ENCODE measurements at places on chromosomes 1 and 21.
A peak's percentile ranks its signal among the peaks of the same experiment; 100 is the strongest.

- peak; percentile 46 for DNase-seq
Measured at GRCh38 chr1:176515310-176515709, 52.3 kb downstream of the PAPPA2 start.

GRCh38 chr1:2629627-2630497 is 3.0 kb downstream of the MMEL1 start:
- no peak for DNase-seq

DNA sequence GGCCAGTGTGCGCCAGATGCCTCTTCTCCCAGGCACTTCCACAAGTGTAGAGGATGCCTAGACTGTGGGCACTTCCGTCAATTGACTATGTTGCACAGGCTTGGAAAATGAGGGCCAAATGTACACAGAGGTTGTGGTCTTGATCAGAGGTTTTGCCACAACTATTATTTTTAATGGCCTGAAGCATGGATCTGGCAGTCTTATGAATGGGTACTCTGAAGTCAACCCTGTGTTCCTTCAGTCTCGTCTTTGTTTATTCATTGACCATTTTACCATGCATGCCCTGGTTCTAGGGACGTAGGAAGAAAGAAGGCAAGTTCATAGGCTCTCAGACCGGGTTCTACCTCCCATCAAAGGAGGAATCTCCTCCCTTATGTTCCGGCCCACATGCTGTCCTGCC is 329.1 kb downstream of the HHAT start:
- no peak for DNase-seq

DNA sequence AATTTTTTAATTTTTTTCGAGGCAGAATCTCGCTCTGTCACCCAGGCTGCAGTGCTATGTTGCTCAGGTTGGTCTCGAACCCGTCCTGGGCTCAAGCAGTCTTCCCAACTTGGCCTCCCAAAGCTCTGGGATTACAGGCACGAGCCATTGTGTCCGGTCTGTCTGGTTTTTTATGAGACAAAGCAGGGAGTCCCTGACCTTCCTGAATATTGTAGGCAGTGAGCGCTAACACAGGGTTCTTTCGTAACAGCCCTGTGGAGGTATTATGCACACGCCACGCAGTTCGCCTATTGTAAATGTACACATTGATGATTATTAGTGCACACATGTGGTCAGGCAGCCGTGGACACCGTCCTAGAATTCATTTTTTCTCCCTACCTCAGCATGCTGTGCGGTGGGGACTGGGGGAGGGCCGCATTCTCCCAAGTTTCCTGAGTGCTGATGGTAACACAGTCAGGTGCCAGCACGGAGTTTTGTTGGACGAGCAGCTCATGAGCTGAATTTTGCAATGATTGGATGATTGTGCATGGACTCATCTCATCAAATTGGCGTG is 19.6 kb downstream of the SPSB1 start:
- DNase-seq, result no peak

- DNase-seq, result no peak
Measured at GRCh38 chr1:44700573-44700972, 26.1 kb downstream of the ARMH1 start.

- DNase-seq, result no peak
Measured at GRCh38 chr1:46580140-46580903, 23.7 kb downstream of the MKNK1 start.

- no peak for DNase-seq
Measured at GRCh38 chr1:56380531-56380930, 198.8 kb downstream of the PLPP3 start.

GRCh38 chr1:172907834-172908326 is 142.9 kb downstream of the TNFSF18 start:
- DNase-seq, result no peak

- DNase-seq, result no peak
Measured at GRCh38 chr1:6033986-6034749, 11.5 kb upstream of the KCNAB2 start.

DNA sequence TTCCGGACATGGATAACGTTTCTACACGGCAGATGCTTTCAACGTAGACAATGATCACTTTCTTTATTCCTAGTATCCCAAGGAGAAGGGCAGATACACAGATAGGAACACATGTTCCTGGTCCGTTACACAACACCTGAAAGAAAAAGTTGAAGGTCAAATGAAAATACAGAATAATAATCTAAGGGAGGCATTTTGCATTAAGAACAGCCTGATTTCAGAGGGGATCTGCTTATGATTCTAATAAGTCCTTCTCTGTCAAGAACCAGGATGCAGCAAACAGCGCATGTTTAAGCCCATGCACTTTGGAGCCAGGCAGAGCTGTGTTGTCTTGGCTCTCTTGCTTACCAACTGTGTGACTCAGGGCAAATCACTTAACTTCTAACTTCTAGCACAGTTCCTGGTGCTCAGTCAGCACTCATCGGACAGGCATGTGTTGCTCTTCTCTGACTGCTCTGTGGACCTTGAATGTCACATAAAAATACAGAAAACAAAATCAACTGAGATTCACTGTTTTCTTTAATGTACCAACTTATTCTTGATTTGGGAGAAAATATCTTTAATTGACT is 56.3 kb upstream of the CNN3 start:
- DNase-seq, result peak; percentile 61

DNA sequence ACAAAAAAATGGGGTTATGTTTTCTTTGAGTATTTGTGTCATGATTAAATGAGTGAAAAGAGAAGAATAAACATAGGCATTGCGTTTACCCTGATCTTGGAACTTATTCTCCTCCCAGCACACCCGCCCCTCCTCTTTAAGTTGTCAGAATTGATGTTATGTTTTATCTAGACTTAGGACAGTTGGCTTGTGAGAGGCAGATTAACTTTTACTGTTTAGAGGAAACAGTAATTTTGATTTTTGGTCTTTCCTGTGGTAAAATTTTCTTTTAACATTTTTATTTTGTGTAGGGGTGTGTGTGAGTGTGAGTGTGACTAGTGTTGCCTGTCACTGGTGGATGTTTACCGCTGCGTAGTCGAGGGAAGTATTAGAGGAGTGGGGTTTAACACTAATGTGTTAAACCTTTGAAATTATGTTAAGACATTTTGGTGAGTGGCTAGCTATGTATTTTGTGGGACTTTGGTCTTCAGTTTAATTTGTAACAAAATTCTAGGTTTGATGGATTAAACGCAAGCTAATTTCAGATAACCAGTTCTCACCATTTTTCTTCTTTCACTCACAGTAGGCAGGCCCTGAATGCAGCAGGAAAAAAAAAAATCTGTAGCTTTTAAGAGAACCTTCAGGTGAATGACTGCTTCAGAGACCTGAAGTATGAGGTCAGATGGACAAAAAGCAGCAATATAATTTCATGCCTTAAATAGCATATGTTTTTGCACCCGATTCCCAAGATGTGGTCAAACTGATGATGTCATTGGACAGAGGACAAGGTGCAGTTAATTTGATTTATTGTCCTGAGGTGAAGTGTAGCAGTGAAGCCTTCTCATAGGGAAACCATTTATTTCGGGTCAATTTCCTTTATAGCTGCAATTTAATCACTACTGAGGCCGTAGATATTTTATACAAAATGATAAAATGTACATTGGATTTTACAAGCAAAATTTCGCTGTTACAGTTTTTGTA is 2.7 kb downstream of the POU2F1 start:
- peak; percentile 47 for DNase-seq

- DNase-seq, result peak; percentile 42
Measured at GRCh38 chr1:87084244-87084836, 169.9 kb downstream of the HS2ST1 start.

DNA sequence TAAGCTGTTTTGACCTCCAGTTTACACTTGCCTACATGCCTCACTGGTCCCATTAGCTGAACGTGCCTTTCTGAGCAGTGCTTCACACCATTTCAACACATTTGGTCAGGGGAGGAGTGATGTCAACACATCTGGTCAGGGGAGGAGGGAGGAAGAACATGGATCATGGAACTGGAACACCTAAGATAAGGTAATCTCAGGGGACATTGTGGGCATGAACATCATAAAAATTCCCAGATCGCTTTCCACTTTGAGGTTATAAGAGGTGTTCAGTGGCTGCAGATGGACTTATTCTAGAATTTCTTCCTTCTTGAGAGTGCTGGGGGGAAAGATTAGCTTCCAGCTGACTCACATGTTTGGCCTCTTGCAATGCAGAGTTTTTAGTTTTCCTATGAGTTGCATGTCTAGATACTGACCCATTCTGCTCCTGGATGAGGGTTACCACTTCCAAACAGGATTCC is 2.0 kb downstream of the QSOX1 start:
- DNase-seq, result peak; percentile 47

GRCh38 chr1:174232761-174233160 is 73.4 kb downstream of the RABGAP1L start:
- DNase-seq, result no peak

DNA sequence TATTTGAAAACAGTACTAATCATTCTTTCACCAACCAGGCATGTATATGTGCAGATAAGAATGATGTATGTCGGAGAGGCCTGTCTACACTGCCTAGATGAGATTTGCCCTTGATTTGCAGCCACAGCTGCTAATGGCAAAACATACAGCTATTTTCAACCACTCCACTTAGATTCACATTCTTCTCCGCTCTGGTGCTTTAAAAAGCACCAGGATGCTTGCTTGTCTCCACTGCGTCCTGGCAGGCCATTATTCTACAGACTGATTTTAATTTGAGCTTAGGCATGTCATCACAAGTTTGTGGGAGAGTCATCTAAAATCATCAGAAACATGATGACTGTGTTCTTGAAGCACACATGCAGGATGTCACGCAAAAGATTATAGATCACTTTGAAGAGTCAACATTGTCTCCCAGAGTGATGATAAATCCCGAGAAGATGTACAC is 119.0 kb upstream of the NRIP1 start:
- DNase-seq, result no peak

DNA sequence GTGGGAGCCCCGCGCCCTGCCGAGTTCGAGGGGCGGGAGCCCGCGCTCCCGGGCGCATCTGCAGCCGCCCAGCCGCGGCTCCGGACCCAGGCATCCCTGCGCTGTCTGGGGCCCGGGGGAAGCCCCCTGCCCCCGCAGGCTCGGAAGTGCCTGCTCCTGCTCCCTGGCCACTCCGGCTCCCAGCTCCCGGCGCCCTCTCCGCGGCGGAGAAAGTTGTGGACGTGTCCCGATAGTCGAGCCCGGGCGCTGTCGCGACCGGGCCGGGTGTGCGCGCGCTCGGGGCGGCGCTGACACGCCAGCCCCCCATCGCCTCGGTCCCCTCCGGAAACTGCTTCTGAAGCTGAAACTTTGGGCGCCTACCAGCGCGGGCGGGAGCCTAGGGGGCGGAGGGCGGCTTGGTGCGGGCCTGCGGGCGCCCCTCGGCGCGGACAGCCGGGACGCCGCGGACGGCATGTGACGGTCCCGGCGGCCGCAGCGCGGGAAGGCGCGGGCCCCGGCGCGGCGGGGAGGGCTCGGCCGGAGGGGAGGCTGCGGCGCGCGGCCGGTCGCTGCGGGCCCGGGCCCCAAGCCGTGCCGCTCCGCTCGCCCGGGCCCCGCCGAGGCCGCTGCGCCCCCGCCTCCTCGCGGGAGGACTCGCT is 515 bp downstream of the MAN1C1 start:
- no peak for DNase-seq

DNA sequence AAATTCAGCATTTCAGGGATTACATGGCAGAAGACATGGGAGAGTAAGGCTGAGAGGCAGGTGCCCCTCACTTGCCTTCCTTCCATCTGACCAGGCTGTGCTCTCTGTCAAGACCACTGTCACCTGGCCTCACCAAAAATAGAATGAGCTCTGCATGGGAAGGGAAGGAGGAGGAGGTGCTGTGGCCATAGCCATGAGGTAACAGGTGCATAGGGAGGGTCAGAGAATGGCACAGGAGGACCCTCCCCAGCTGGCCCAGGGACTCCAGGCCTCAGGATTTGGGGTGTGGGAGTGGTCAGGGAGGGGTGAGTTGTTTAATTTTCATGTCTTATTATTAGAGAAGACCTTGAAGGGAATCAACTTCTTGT is 192.3 kb downstream of the FCRL5 start:
- DNase-seq, result no peak

- no peak for DNase-seq
Measured at GRCh38 chr1:43107664-43108063, 64.4 kb downstream of the EBNA1BP2 start.

DNA sequence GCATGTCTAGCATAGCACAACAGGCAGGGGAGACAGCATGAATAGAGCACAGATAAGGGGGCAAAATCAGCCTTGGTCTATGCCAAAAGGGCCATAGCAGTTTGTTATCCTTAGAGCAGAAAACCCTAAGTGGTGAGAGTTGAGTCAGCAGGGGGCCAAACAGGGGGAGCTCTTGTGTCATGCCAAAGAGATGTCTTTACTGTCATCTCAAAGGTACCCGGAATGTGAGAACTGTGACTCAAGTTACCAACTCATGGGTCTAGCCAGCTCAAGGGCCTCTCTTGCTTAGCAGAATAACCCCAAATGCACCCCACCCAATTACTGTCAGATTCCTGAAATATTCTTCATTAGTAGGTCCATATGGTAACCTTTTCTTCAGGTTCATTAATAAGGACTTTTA is 45.9 kb upstream of the NRDC start:
- DNase-seq, result peak; percentile 36

GRCh38 chr1:204146965-204147364 is 4.9 kb downstream of the ETNK2 start:
- no peak for DNase-seq
